Activated T-cell treated with anti-CD3 and anti-CD28 coated beads, Interleukin-2, amount 50 U/mL, for 24 hours (primary cell): ENCODE measurements at places on chromosomes 16 and 17.

DNA sequence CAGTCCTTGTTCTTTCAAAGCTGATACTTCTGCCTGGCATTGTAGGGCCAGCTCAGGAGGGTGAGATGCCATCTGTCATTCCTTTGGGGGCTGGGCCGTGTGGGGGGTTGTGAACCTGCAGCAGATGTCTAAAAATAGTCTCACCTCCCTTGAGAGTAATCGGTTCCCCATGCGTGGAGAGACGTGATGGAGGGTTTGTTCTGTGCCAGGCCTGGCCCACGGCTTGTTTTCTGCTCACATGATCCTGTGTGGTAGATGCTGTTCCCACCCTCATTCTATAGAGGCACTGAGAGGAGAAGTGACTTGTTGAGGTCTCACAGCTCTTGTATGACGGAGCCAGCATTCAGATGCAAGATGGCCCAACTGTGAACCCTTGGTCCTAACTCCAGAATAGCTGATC lies 4.6 kb downstream of the IRF8 start:
- DNase-seq, result no peak

GRCh38 chr17:82648742-82649331 lies 593 bp upstream of the WDR45B start:
- DNase-seq, result no peak

GRCh38 chr17:78357177-78357586 lies 2.7 kb downstream of the SOCS3 start:
- peak; percentile 55 for DNase-seq

DNA sequence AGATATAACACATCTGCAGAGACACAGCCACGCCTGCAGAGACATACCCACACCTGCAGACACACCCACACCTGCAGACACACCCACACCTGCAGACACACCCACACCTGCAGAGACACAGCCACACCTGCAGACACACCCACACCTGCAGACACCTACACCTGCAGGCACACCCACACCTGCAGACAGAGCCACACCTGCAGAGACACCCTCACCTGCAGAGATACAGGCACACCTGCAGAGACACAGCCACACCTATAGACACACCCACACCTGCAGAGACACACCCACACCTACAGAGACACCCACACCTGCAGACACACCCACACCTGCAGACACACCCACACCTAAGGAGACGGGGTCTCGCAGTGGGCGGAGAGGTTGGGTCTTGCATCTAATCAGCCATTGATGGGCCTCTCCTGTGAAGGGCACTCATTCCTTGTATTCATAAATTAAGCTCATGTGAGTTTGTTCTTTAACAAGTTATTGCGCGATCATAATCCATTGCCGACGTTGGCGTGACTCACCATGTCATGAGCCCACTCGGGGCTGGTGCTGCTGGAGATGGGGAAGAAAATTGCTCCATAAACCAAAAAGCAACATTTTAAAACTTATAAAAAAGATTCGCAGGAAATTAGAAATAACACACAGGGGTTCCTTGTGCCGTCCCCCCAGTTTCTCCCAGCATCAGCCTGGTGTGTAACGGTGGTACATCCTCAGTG lies 28.9 kb upstream of the CDH15 start:
- DNase-seq, result no peak

DNA sequence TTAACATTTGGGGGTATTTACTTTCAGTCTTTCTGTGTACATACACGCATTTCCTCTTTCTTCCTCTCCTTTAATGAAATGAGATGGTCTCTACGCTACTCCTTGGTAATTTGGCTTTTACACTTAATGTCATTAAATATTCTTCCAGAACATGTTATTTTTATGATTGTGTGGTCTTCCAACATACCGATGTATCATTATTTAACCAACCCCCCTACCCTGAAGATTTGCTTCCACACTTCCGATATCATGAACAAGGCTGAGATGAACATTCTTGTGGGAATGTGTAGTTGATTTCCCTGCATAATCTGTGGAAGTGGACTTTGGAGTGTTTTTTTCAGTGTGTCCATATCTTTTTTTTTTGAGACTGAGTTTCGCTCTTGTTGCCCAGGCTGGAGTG lies 2.3 kb upstream of the PGS1 start:
- no peak for DNase-seq

GRCh38 chr16:266258-267164 lies 9.2 kb downstream of the RGS11 start:
- no peak for DNase-seq

GRCh38 chr16:27312580-27313421 lies 973 bp upstream of the IL4R start:
- peak; percentile 28 for DNase-seq

DNA sequence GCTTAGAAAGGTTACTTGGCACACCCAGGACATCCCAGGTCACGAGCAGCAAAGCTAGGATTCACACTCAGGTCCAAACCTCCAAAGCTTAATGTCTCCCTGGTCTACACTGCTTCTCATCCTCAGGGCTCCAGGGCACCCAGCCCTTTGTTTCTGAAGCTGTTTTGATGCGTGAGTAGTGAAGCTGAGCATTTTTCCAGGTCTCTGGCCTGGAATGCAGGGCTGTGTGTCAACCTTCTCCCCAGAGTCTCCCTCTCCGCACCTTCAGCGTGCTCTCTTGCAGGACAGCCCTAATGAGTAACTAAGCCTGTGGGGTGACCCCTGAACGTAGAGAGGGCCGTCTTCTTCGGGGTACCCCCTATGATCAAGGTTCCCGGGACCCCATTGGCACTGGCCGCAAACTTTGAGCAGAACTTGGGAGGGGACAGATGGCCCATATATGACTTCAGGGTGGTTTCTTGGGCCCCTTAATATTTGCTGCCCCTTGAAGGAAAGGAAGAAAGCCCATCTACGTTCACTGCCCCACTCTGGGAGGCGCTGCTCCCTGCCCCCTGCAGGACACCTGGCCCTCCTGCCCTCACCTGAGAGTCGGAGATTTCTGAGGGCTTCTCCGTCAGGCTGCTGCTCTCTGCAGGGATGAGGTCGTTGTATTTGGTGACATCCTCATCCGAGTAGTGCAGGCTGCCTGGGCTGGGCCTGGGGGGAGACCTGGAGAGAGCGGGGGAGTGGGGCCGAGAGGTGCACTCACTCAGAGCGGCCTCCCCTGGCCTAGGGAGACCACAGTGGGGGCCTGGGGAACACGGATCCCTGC lies 36.4 kb upstream of the CDC42EP4 start:
- DNase-seq, result no peak

DNA sequence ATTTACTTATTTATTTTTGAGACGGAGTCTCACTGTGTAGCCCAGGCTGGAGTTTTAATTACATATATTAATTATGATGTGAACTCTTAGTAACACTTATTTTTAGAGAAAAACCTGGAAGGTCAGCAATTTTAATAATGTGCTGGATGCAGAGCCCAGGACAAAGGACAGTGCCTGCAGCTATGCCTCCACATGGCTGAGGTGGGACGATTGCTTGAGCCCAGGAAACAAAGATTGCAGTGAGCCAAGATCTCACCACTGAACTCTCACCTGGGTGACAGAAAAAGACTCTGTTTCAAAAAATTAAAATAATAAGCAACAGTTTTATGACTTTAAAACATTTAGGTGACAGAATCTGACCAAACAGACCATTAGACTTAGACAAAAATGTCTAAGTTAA lies 11.0 kb upstream of the CARD14 start:
- DNase-seq, result no peak
